ENCODE measurements at places on chromosomes 13 and 19.
A peak's percentile ranks its signal among the peaks of the same experiment; 100 is the strongest.

DNA sequence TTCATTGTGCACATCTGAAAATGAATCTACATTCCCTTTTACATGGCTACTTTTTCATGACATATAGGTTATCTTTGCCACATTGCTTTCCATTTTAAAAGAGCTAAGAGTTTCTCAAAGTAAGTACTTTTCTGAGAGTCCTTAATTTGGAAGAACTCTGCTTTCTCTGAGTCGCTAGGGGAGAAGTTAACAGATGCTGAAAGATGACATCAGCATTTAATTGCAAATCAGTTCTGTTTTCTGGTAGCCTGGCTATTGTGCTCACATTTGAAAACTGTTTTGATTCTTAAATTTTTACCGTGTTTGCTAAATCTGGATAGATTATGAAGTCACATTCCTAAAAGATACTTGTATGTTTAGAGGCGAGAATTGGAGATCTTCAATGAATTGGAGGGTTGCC, 107.7 kb upstream of the C1QTNF9B start:
- peak; percentile 24 for DNase-seq

GRCh38 chr19:51099047-51099382, 9.2 kb downstream of the CTU1 start:
- no peak for DNase-seq

- no peak for DNase-seq
Observed at GRCh38 chr19:48455908-48456562, 661 bp downstream of the KCNJ14 start.

DNA sequence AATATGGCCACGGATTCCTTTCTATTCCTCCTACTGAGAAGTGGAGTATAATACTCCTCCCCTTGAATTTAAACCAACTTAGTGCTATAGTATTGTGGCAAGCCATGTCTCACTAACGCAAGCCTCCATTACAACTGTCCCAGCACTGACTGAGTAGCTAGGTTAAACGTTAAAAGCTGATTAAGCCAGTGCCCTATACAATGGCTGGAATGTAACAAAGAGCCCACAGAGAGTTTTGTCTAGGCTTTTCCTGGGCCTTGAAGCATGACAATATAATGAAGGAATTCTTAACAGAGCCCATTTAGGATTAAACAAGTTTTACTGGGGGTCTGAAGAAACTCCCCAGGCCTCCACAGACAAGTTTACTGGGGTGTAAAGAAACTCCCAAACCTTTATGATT, 254.5 kb upstream of the DACH1 start:
- DNase-seq, result no peak

GRCh38 chr13:69101841-69102240, 1005.8 kb upstream of the ATXN8OS start:
- DNase-seq, result no peak

- DNase-seq, result no peak
Observed at GRCh38 chr19:49335784-49336481, 727 bp downstream of the CD37 start.

- no peak for DNase-seq
Observed at GRCh38 chr19:50797781-50798658, 7.8 kb downstream of the ACP4 start.

- DNase-seq, result no peak
Observed at GRCh38 chr19:35149463-35149862, 5.1 kb upstream of the FXYD5 start.

- no peak for DNase-seq
Observed at GRCh38 chr13:75371203-75371602, 110.8 kb downstream of the TBC1D4 start.

DNA sequence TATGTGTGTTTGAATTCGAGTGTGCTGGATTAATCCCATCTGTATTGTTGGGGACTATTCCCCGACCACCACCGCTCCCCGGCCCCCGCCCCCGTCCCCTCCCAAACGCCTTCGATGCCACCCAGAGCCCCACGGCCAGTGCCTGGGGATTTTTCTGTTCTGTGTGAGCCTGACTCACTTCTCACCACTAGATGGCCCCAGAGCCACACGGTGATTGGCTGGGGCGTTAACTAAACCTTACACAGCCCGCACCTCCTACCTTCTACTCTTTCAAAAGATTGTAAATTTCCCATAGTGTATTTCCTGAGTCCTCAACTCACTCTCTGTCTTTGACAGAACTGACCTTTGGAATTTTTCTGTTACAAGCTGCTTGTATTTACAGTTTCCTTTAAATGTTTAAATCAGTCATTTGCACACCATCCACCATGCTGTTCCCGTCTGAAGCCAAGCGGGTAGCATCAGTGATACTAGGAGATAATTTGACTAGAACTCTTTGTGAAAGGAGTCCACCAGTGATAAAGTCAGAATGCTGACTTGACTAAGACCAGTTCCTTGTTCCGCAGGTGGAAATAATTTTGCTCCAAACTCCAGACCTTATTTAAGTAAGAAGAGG, 61.4 kb downstream of the RFX2 start:
- DNase-seq, result peak; percentile 89

DNA sequence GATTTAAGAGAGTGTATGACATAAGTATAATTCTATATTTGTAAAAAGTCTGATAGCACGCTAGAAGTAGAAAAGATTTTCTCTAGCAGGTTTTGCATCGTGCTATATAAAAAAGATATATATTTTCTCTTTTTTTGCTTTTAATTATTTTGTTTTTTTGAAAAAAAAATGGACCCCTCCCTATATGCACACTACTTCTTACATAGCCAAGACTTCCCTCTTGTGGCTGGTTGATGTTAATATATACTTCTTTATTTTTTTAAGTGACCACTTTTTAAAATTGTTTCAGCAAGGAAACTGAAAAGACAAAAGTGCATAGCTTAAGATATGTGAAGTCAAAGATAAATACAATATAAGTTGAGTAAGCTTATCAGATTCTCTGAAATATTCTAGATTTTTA, 1202.8 kb downstream of the DIAPH3 start:
- no peak for DNase-seq

DNA sequence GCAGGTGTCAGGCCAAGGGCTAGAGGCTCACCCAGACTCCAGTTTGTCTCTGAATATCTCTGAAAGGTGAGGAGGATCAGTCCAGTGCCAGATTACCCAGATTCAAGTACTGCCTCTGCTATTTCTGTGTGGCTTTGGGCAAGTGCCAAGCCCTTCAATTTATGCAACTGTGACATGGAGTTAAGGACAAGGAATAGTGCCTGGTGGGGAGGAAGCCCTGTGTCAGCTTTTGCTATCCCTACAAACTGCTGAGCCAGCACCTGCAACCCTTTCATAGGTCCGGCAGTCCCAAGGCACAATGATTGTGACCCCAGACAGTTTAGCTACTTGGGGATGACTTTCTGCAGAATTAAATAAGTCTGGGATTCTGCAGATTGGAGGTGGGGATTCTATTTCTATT, 123.0 kb downstream of the KL start:
- no peak for DNase-seq

DNA sequence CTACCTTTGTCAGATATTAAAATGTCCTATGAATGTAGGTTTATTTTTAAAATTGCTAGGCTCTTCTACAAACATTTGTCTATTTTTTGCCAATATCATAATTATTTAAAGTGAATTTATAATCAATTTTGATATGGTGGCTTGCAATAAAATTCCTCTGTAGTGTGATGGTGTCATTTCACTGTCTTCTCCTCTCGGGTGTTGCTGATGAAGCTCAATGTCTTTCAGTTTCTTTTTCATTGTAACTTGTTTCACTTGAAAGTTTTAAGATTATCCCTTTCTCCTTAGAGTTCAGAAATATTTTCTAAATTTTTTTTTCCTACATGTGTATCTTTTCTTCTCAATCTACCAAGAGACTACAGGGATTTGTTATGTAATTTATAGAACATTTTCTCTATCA, 267.1 kb upstream of the EDNRB start:
- DNase-seq, result no peak

DNA sequence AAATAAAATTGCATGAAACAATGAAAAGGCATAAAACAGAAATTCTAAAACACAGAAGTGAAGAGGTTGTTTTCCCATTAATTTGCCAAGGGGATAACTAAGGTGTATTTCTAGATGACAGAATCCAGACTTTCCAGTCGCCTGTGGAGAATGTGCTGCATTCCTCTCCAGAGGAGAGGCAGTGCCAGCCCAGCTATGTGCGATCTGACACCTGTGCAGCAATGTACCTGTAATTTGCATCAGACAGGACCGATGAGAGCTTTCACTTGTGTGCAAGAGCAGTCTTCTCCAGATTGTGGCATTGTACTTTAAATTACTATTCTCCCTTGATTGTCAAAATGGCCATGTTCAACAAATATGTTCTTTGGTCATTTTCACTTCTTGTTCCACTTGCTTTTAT, 1037.9 kb downstream of the EFNB2 start:
- no peak for DNase-seq

- DNase-seq, result no peak
Observed at GRCh38 chr19:13598098-13598497, 91.8 kb upstream of the CACNA1A start.

DNA sequence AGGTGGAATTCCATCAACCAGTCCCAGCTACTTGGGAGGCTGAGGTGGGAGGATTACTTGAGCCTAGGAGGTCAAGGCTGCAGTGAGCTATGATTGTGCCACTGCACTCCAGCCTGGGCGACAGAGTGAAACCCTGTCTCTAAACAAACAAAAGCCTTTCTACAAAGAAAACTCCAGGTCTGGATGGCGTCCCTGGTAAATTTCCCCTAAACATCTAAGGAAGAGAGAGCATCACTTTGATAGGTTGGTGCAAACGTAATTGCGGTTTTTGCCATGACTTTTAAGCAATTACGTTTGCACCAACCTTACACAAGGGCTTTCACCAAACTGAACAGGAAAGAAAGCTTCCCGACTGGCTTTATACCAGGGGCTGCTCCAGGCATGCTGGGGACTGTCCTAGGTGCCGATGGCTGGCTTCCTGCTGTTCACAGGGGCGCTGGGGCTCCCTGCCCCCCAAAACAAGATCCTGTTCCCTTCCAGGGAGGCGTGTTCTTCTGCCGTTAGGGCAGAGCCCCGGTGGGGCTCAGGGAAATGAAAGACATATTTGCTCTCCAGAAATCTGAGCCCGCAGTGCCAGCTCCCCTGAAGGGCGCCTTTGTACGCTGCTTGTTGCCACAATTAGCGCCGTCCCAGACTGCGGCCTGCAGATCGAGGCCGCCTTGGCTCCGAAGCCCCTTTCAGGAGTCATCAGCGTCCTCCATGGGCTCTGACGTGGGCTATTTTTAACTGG, 38.7 kb upstream of the KLF2 start:
- no peak for DNase-seq

- no peak for DNase-seq
Observed at GRCh38 chr13:54194233-54195024, 1165.8 kb downstream of the OLFM4 start.

- no peak for DNase-seq
Observed at GRCh38 chr19:27759896-27760295, 1453.1 kb downstream of the UQCRFS1 start.

GRCh38 chr13:60148918-60149317, 14.8 kb downstream of the DIAPH3 start:
- no peak for DNase-seq

DNA sequence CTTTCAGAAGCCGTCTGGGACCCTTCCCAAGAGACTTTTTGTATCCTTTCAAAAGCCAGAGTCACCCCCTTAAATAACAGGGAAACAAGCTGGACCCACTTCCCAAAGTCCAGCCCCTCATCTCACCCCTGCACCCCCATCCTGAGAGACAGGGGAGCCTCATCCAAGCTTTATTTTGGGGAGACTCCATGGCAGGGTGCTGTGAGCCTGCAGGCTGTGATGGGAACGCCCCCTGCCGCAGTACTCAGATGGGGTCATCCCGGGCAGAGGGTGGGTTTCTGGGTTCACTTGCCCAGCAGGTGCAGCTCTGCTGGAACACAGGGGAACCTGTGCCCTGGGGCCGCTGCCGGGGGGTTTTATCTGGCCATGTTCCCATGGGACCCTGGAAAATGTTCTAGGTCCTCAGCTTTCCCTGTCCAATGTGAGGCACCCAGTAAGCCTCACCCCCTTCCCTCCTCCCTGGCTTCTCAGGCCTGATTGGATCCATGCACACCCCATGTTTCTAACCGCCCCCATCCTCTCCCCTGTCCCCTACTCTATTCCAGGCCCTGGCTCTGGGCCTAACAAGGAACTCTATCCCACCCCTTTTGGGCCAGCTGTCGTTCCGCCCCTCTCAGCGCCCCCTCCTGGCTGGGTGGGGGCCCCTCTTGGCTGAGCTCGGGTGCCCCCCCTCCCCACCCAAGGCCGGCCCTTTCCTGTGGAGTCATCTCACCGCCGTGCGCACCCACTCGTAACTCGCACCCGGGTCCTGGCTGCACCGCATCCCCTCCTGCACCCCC, 1.0 kb downstream of the HIF3A start:
- no peak for DNase-seq

DNA sequence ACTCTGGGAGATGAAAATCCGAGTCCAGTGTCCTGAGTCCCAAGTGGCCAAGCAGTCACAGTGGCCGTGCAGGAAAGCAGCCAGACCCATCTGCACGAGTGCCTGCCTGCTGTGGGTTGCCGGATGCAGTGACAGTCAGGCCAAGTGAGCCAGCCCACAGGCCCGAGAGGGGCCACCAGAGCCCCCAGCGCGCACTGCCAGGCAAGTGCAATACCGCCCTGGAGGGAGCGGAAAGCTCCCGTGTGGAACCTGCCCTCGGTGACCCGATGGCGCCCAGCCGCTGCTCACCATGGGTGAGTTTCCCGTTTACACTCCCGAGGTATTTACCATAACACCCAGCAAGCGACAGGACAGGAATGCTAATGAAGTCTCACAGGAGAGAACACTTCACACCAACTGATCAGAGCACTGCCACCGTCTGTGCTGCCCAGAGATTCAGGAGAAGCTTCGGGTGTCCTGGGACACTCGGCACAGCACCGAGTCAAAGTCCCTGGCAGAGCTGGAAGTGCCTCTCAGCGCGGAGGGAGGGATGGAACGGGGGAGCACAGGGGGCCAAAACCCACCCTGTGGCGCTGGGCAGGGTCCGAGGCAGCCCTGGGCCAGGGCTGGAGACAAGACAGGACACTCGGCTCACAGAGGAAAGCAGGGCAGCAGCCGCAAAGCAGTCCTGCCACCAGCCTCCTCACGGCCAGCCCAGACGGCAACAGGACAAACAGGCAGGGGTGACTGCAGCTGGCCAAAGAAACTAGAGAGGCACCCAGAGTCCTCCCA, 21.3 kb upstream of the TINCR start:
- no peak for DNase-seq

GRCh38 chr19:17260842-17261325, 3.7 kb downstream of the USHBP1 start:
- peak; percentile 87 for DNase-seq

DNA sequence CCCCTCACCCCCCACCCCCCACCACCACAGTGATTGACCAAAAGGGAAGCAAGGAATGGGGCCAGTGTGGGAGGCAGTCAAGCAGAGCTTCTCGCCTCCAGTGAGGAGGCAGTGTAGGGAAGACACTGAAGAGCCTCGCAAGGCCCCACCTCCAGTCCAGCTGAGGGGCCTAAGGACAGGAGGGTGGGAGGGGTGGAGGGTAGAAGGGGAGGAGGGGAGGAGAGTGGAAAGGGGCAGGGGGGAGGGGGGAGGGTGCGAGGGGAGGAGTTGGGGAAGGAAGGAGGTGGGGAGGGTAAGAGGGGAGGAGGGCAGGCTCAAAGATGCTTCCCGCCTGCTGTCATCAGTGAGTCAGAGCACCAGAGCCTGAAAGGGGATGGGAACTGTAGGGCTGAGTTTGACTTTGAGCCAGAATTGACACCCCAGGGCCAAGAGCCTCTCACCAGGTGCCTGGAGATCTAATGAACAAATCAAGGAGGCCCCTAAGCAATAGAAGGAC, 786.2 kb downstream of the UQCRFS1 start:
- DNase-seq, result peak; percentile 67

Measured in AG20443 (cell line).